ENCODE measurements at places on chromosomes 11 and 22.

DNA sequence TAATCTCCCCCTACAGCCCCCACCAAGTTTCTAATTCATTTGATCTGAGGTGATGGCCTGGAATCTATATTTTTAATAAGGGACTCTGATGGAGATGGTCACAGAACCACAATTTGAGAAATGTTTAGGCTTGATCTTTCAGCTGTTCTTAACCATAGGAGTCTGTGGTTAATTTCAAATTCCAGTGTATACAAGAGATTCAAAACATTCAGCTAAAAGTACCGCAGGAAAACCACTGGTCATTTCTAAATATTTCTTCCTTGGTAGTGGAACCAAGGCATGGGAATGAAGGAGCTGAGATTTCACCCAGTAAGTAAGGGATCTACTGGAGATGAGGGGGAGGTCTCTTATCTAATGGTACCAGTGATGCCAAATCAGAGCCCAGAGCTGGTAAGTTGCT lies 18.3 kb upstream of the GALNT18 start:
- DNase-seq = no peak

- no peak for DNase-seq
Observed at GRCh38 chr22:40276996-40277823, 69.1 kb upstream of the ADSL start.

DNA sequence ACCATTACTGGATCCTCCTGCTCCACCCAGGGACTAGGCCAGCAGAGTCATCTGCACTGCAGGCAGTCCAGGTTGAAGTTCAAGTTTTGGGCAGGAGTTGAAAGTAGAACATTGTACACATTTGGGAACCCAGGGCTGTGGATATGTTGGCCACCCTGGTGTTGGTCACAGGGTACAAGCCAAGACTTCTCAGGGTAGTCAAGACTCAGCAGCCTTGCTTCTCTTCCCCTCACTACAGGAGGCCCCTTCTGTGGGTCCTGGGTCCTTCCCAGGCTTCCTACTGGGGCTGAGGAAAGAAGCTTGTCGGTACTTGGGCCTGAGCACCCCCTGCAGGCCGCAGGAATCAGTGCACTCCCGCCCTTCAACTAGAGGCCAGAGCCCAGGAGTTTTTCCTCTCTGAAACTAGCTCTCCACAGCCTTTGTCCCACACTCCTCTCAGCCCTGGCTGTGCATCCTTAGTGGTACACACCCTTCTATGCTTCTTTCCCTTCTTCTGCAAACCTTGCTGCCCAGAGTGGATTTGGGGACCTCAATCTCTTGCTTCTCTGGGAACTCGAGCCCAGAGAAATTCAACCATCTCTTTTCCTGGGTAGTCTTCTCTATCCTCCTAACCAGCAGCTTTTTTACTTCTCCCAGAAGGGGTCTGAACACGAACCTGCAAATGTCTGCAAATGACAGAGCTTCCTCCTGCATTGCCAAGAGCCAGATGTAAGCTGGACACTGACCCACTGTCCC lies 2.6 kb upstream of the HPX start:
- peak; percentile 60 for DNase-seq

DNA sequence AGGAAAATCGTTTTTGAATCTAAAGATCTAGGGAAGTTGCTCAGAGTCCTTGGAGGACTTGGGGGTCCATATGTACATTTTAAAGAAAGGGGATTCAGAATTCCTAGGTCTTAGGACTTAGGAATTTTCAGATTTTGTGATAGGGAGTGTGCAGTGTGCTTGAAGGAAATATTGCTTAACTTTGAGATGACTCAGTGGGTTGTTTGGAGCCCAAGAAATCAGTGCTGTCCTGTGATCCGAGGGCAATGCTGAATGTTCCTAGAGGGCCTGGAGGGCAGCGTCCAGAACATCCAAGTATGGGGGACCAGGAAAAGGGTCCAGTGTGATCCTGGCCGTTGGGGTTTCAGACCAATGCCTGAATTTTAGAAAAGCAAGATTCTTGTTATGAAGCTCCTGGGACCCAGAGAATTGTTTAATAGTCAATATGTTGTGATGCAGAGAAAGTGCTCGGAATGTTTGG lies 3.1 kb upstream of the IGF2 start:
- no peak for DNase-seq

DNA sequence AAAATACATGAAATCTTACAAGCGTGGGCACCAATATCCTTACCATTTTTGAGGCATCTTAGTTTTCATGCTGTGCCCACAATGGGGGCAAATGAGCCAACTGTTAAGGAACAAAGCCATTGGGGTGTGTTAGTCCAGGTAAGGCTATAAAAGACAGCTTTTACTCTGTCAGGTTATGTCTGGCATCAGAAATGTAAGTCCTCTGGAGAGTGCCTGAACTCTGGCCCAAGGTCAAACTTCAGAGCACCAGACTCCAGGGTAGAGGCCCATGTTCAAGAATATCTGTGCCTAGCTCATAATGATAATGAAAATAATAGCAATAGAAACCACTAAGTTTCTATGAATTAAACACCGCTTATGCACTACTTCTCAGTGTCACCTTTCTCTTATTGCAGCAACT lies 105.5 kb downstream of the CSNK2A3 start:
- DNase-seq = no peak

GRCh38 chr11:112718483-112718882 lies 242.7 kb upstream of the NCAM1 start:
- DNase-seq = no peak

- no peak for DNase-seq
Observed at GRCh38 chr11:133934599-133935550, 21.9 kb downstream of the IGSF9B start.

DNA sequence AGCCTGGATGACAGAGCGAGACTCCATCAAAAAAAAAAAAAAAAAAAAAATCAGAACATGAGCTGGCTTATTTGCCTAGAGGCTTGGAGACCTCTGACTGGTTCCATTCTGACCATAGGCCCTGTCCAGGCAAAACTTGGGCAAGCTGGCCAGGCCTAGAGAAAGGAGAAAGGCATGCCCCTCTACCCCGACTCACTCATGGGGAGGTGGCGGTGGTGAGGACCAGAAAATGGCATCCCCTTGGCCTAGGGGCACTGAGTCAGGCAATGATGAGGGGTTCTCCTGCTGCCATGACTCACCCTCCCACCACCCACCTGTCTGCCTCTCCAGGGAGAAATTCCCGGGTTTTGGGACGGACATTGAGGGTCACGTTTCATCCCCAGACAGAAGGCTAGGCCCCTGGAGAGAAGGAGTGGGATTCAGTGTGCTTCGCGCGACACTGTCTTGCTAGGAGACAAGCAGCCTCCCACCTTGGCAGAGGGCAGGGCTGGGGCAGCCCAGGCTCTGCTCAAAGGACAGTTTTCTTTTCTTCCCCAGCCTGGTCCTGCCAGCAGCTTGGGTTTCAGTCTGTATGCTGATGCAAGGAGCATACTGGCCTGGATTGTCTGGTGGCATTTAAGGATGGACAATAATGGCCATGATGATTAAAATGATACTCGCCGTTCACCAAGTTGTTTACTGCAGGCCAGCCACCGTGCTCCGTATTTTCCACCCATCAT lies 17.2 kb downstream of the TOB2 start:
- no peak for DNase-seq

- DNase-seq = no peak
Observed at GRCh38 chr11:102061276-102061675, 14.0 kb downstream of the CFAP300 start.

- DNase-seq = peak; percentile 19
Observed at GRCh38 chr11:95556342-95557163, 233.0 kb downstream of the FAM76B start.

- no peak for DNase-seq
Observed at GRCh38 chr11:34346551-34346950, 11.3 kb downstream of the ABTB2 start.

- no peak for DNase-seq
Observed at GRCh38 chr11:63667995-63668795, 3.0 kb downstream of the ATL3 start.

DNA sequence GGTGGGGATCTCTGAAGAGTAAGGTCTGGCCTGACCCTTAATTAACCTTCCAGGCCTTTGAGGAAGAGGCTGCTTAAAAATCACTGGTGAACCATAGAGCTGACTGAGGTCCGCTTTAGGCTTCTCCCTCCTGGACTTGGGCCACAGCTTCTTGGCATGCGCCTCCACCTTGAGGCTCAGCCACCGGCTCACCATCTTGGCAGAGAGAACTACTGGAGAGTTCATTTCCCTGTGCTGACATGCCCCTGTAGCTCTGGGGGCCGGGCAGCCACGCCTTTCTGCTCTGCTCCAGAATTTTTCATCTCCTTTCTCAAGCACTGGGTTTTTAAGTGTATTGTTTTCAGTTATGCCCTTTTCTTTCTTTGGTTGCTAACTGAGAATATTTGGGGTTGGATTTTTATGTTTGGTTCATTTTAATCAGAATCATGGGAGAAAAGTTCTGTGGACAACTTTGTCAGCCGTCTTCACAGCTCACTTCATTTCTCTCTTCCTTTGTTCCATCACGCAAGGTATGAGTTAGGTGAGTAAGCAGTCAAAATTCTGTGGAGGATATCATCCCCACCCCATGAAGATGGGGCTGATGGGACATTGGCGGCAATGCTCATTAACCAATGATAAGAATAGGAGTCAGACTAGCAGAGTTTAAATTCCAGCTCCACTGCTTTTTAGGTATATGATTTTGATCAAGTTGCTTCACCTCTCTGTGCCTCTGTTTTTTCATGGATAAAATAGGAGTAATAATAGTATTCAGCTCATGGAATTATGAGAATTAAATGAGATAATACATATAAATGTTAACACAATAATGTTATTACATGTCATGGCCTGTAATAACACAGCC lies 103.9 kb downstream of the DBX1 start:
- no peak for DNase-seq

DNA sequence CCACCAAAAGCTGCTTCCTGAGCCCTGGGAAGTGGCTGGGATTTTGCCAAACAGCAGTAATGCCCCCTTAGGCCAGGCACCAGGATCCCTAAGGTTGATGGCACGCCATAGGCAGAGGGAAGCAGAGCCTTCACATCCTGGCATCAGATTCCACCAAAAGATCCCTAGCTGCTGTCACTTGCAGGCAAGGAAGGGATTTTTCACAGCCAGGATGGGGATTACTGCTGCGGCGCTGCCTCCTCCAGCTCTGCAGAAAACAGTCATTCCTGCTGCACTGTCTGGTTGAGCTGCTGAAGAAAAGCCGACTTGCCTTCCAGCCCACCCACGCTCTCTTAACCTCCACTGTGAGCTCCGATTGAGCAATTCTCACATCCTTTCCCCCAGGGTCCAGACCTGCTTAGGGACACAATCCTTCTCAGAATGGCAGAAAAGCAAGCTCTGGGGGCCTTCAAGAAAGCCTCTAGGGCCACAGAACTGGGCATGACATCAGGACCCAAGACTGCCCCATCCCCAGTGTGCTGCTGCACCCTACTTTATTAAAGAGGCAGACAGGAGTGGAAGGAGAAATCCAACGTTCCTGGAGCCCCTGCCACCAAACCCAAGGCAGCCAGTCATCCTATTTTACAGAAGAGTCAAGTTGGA lies 19.9 kb downstream of the SYN3 start:
- no peak for DNase-seq

DNA sequence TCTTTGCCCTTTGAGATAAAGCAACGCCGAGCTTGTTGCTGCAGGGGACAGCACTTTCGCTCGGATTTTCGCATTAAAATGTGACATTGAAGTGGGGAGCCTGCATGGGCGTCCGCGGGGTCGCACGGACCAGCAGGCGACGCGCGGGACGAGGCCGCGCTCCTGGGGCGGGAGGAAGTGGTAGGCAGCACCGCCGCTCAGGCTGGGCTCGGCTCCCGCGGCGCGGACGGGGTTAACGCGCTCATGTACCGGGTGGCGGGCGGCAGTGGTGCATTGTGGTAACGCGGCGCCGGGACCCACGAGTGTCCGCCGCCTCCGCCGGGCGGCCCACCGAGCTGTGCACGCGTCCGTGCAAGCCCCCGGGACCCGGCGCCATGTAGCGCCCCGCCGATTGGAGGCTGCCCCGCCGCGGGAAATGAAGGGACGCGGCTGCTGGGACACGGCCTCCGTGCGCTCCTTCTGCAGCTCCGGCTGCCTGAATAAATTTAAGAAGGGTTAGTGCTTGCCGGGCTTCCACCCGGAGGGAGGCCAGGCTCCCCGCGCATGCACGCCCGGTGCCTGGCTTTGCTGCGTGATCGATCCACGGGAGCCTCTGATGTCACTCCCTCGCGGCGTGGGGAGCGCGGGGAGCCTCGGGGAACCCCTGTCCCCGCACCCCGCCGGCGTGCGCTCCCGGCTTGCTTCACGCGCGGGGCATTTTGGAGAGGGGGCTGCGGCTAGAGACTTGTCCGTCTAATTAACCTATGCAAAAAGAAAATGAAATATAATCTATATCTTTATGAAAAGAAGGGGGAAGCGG lies 127.7 kb downstream of the OSBP2 start:
- no peak for DNase-seq

GRCh38 chr22:41237707-41238569 lies 2.8 kb downstream of the CHADL start:
- peak; percentile 79 for DNase-seq

GRCh38 chr11:46272816-46273427 lies 4.5 kb upstream of the CREB3L1 start:
- DNase-seq = no peak
